ENCODE measurements at places on chromosomes 5 and 9.
A peak's percentile ranks its signal among the peaks of the same experiment; 100 is the strongest.

DNA sequence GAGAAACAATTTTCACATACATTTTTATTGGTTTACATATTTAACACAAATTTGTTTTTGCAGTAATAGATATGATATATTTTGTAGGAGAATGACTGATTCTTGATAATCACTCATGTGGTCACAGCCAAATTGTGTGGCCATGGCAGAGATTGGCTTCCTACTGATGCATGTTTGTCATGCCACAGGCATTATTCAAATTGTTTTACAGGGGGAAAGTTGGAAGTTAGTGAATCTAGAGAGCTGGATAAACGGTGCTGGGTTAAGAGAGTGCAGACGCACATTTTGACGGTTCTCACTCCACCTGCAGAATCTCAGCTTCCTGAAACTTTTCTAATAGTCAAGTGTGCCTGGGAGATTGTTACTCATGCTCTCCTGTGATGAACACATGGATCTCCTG lies 91.1 kb upstream of the FBN2 start:
- no peak for DNase-seq

- no peak for DNase-seq
Measured at GRCh38 chr9:79256691-79257213, 315.0 kb upstream of the TLE4 start.

- DNase-seq: no peak
Measured at GRCh38 chr5:53038196-53038847, 49.2 kb downstream of the ITGA2 start.

- DNase-seq: no peak
Measured at GRCh38 chr9:123348317-123348992, 7.5 kb upstream of the CRB2 start.

GRCh38 chr9:128218518-128219389 lies 15.6 kb downstream of the DNM1 start:
- peak; percentile 86 for DNase-seq

DNA sequence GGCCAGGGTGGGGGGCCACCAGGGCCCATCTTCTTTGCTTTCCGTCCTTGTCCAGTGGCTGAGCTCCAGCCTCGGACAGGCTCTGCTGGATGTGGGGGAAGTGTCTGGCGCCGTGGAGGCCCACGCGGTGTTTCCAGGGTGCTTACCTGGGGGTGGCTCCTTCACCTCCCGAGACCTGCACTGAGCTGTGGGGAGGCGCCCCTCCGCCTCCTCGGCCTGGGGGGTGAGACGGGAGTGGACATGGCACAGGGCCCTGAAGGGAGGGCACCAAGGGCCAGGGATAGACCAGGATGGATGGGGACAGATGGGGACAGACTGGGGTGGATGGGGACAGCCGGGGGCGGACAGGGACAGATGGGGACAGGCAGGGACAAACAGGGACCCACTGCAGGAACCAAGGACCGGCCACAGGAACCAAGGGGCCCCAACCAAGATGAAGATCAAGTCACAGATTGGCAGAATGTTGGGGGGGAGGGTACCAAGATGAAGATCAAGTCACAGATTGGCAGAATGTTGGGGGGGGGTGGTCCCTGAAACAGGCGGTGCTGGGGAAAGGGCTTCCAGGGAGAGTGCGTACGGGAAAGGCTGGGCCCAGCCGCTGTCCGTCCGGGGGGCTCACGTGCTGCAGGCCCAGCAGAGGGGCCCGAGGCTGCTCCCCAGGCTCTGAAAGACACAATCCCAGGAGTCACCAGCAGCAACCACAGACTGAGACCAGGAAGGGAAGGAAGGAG lies 13.3 kb upstream of the QSOX2 start:
- DNase-seq: no peak

GRCh38 chr9:130698514-130698913 lies 4.9 kb downstream of the EXOSC2 start:
- DNase-seq: no peak

DNA sequence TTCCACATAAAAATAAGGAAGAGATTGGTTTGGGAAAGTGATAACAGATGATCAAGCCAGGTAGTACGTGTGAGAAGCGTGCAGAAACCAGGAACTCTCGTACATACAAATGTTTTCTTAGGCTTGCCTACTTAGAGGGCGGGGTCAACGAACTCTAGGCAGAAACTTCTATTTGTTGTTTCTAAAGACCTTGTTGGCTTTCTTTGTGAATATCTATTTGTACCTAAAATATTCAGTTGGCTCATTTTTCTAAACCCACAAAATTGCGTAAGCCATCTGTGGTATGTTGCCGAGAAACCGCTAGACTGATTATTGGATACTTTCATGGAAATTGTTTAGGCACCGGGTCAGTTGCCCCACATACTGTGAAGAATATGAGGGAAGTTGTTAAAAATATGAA lies 458.5 kb downstream of the MAT2B start:
- no peak for DNase-seq

- no peak for DNase-seq
Measured at GRCh38 chr5:154236011-154236410, 45.5 kb downstream of the GALNT10 start.

DNA sequence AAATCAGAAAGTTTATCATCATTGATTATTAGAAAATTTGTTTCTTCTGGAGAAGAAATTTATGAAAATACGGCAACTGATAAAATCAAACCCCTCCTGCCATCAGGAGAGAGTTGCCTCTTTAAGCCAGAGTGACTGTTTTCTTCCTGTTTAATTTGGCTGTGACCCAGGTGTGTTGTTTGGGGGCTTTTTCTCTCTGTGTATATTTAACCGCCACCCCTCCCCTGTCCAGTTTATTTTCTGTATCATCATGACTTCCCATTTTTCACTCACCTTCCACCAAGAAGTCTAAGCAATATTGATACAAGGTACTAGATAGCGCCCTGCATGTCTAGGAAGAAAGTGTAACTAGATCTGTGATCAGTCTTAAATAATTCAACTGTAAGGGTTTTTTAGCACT lies 50.1 kb downstream of the FAM78A start:
- no peak for DNase-seq

- DNase-seq: no peak
Measured at GRCh38 chr9:129748249-129748648, 4.6 kb downstream of the PTGES start.
